Stimulated activated CD8-positive, alpha-beta memory T cell treated with anti-CD3 and anti-CD28 coated beads, Interleukin-2, amount 100 ng/mL, for 1 hour (primary cell): ENCODE measurements at places on chromosomes 2 and 18.

GRCh38 chr18:73136134-73136533 is 268.3 kb upstream of the NETO1 start:
- DNase-seq = no peak

DNA sequence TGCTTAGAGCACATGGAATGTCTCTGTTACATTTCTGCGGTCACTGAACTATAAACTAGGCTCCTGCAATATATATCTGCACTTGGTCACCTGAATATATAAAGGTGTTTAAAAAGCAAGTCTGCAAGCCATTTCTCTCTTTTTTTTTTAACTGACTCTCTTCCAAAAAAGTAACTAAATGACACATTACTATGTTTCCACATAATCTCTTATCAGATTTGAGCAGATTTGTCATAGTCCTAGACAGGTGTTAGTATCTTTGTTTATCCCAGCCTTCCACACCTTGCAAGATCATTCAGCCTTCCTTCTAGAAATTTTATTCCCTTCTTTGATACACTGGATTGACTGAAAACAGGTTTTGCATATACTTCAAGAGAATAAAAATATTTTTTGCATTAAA is 86.7 kb upstream of the KLF7 start:
- DNase-seq = no peak

GRCh38 chr2:198371921-198372543 is 567.6 kb downstream of the PLCL1 start:
- DNase-seq = no peak

- no peak for DNase-seq
Measured at GRCh38 chr2:37469126-37469525, 124.7 kb downstream of the QPCT start.

- no peak for DNase-seq
Measured at GRCh38 chr2:16198166-16198912, 258.0 kb downstream of the MYCN start.

GRCh38 chr2:18238209-18238608 is 322.2 kb downstream of the RDH14 start:
- DNase-seq = no peak

GRCh38 chr2:203972066-203972465 is 35.5 kb downstream of the ICOS start:
- no peak for DNase-seq

DNA sequence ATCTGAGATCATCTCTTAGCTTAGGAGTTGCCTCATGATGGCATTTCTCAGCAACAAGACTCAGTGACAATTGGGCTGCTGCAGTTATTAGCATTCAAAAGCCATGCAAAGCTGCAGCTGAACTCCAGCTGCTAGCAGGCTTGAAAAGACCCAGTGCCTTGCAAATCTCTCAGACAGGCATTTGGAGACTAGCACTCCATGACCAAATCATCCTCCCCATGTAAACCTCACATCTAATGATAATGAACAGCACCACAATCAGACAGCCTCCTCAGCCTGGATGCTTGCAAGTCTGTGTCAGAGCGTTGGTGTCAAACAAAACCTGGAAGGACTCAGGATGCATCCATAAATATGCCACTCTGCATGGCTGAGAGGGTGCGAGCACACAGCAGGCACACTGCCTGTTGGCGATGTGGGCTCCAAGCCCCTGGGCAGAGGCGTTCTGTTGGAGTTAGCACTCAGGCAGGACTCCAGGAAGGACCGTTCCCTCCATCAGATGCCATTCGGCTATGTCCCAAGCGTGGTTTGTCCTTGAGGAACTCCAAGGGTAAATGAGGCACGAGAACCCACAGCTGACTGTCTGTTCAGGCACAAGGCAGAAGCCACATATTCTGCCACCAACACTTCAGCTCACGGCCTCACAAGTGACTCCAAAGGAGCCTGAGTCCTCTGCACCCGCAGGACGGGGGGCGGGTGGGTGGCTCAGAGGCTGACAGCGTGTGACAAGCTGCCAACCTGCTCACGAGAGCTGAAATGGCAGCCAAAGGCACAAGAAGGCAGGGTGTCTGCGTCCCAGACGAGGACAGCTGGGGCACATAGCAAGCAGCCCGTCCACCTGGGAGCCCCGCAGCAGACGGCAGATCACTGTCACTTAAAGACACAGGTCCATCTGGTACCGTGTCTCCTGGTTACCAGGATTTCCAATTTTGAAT is 183.8 kb downstream of the MYT1L start:
- no peak for DNase-seq

DNA sequence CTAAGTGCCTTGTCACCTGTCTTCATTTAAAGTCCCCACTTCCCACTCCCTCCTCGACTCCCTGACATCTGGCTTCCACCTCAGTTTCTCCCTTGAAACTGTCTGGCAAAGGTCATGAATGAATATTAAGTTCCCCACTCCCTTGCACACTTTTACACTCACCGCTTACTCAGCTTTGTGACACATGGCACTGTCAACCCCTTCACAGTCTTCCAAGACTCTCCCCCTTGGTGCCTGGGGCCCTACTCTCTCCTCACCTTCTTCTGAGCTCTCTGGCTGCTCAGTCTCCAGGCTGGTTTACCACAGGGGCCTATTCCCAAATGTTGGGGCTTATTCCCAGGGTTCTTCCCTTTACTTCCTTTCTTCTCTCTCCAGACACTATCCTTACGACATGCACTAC is 17.9 kb upstream of the PTPN4 start:
- no peak for DNase-seq

DNA sequence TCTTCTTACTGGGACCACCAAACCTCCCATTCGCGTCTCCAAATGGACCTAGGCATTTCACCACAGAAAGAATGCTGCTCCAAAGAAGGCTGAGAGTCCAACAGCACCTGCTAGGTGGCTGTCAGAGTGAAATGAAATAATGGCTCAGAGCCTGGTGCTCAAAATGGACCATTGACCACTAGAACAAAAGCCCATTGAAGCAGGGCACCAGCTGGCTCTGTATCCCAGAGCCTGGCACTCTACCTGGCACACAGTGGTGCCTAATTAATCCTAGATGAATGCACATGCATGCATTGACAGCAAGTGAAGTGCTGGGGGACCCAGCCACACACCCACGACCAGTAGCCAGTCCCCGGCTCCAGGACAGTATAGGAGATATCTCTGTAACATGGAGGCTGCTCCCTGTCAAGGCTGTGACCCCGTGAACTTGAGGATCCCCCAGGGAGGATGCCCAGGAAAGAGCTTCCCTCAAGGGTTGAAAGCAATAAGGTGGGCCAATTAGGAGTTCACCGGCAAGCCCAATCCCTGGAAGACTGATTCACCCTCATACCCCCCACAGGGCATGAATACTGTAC is 261.3 kb downstream of the TNS1 start:
- no peak for DNase-seq

DNA sequence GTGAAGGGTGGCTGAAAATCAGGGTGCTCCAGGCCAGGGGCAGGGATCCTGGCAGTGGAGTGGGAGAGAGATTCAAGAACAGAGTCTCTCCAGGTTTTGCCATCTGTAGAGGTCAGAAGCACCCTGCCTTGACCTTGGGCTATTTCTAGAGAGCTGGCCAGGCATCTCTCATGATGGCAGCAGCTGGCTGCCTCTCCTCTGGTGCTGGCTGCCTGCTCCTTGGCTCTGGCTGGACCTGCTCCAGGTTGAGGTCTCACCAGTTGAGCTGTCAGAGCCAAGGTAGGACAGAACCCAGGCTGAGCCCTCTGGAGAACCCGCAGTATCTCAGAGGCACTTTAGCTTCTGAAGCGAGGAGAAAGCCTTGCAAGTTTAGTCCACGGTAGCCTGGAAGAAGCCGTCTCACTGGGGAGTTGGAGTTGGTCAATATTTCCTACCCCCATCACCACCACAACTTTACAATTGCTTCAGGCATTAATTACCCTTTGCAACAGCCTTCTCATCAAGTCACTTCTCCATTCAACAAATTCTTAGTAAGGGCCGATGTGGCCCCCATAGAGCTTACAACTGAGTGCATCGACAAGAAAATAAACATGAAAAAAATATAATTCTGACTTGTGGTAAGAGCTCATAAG is 25.6 kb downstream of the GNLY start:
- DNase-seq = no peak

- no peak for DNase-seq
Measured at GRCh38 chr2:160737247-160737646, 243.6 kb upstream of the RBMS1 start.

GRCh38 chr2:201467666-201468065 is 16.1 kb downstream of the STRADB start:
- DNase-seq = no peak

DNA sequence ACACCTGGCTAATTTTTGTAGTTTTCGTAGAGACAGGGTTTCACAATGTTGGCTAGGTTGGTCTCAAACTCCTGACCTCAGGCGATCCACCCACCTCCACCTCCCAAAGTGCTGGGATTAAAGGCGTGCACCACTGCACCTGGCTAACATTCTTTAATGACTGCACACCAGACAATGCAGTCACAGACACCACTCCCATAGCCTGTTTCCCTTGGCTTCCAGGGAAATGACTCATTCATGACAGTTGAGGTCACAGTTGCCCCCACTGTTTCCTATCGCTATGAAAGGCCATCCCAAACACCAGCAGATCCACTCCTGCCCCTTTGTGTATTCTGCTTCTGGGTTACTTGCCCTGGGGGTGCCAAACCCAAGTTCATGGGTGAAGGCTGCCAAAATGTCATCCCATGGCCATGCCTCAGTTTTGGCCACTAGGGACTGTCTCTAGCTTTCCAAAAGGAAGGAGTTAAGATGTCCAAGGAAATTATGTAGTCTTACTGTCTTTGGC is 8.7 kb downstream of the CHMP1B start:
- no peak for DNase-seq

GRCh38 chr18:63869374-63869773 is 18.1 kb upstream of the SERPINB2 start:
- DNase-seq = no peak

- no peak for DNase-seq
Measured at GRCh38 chr2:233492751-233493150, 73.8 kb downstream of the USP40 start.

- DNase-seq = no peak
Measured at GRCh38 chr18:63606526-63606925, 19.4 kb downstream of the SERPINB13 start.

- no peak for DNase-seq
Measured at GRCh38 chr2:97646977-97647376, 1.1 kb downstream of the COX5B start.

- DNase-seq = no peak
Measured at GRCh38 chr2:102540882-102541281, 67.9 kb downstream of the SLC9A4 start.

- no peak for DNase-seq
Measured at GRCh38 chr18:28412521-28412920, 235.6 kb upstream of the CDH2 start.

GRCh38 chr2:86078774-86079545 is 26.7 kb downstream of the POLR1A start:
- DNase-seq = no peak

DNA sequence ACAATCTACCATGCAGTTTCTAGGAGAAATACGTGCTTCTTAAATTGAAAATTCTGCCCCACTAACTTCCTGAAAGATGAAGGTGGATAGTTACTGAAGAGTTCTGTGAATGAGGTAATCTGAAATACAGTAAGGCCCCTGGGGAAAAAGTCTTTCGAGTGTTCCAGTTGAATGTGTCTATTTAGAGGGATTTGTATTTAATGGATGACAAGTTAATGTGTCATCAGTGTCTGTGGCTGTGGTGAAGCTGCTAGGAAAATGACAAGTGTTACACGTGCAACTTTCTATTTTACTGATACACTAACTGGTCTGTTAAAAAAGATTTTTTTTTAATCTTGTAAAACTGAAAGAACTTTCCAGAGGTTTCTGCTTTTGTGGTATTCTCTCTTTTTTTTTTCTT is 384.6 kb downstream of the STK39 start:
- no peak for DNase-seq

GRCh38 chr2:80403081-80403480 is 98.5 kb upstream of the LRRTM1 start:
- DNase-seq = no peak

DNA sequence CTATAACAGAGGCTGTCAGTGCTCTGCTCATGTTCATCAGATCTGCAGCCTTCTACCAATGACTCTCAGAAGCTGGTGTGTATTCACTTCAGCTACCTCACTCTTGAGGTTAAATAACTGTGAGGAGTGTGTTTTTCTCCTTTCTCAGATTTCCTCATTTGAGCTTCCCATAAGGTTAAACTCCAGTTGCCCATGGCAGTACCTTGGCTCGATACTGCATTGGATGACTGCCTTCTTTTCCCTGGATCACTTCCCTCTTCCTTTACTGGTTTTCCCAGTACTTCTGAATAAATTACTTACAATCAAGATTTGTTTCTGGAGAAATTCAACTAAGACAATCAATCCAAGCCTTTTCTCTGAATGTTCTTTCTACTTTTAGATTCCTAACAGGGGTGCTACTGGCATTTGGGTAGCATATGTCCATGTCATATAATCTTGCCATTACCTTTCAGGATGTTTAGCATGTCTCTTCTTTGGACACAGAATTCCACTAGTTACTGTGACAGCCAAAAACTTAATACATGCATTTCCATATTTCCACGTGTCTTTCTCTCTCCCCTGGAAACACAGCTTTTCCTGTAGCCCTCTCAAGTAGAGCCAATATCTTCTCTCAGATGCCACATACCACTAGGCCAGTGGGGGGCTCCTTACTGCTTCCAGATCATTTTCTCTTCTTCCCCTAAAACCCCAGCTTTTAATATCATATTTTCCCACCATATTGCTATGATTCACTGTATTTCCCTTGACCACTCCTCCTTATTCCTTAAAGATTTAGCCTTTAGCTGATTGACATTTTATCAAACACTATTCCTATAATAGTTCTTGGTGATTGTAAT is 15.0 kb upstream of the SPOPL start:
- no peak for DNase-seq

DNA sequence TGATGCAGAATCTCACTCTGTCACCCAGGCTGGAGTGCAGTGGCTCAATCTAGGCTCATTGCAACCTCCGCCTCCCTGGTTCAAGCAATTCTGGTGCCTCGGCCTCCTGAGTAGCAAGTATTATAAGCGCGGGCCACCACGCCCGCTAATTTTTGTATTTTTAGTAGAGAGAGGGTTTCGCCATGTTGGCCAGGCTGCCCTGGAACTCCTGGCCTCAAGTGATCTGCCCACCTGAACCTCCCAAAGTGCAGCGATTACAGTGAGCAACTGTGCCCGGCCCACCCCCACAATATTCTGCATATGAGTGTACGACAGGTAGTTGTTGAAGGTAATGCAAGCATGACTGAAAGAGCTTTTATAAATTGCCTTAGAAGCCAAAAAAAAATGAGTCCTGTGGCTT is 1.2 kb downstream of the WDR75 start:
- DNase-seq = no peak

GRCh38 chr2:110910423-110910822 is 178.1 kb downstream of the ACOXL start:
- DNase-seq = no peak

DNA sequence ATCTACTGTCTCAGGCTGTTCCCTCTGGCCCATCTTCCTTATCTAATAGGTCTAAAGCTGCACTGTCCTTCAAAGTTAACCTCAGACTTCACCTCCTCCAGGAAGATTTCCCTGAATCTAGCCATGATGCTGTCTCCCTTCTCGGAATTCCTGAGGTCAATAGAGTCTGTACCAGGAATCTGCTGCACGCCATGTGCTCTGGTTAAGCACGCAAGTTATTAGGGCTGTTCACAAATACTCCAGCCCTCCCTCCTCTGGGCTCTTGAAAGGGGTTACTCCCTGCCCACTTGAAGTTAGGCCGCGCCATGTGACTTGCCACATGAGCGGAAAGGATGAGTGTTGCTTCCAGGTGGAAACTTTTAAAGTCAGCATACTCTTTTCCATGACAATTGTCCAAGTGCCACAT is 43.6 kb downstream of the MCFD2 start:
- DNase-seq = no peak

GRCh38 chr18:36099311-36099710 is 29.8 kb downstream of the SLC39A6 start:
- DNase-seq = no peak

GRCh38 chr2:230680463-230681170 is 32.0 kb upstream of the CAB39 start:
- DNase-seq = no peak
